ENCODE measurements at places on chromosomes 5 and 9.
A peak's percentile ranks its signal among the peaks of the same experiment; 100 is the strongest.

DNA sequence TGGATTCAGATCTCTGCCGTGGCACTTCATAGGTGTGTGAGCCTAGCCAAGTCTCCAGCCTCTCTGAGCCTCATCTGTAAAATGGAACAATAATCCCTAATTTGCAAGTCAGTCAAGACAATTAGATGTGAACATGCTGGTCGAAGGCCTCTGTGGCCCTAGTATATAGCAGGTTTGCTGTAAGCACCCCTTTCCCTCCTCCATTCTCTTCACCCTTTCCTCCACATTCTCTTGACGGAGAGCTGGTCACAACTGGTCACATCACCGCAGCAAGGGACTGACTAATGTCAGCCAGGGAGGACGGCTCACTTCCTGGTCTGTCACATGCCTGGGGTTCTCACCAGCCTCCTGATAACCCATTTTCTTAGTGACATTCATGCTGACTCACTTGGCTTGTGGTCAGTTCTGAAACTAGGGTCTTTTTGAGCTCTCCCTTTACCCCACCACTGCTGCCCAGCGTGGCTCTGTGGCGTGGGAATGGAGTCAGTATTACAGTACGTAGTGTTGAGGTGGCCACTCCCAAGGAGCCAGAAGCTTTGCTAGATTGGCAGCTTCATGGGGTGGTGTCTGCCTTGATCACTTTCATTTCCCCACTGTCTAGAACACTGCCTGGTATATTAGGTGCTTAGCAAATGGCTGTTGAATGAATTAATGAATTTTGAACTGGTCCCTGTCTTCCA is 47.8 kb downstream of the ERGIC1 start:
- no peak for DNase-seq

DNA sequence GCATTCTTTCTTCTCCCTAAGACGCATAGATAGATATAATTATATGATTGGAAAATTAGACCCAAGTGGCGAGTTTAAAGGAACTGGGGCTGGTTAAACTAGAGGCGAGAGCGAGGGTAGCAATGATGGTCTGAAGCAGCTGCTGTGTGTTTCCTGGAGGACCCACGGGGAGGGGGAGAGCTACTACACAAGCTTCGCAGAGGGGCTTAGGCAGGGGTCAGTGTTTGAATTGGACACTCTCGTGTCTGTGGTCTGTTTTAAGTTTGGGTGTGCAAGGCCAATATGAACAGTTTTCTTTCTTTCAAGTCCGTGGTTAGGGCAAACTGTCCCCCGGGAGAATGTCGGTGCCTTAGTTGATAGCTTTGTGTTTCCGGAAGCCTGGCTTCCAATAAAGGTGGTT is 43.1 kb downstream of the PDZD2 start:
- no peak for DNase-seq

DNA sequence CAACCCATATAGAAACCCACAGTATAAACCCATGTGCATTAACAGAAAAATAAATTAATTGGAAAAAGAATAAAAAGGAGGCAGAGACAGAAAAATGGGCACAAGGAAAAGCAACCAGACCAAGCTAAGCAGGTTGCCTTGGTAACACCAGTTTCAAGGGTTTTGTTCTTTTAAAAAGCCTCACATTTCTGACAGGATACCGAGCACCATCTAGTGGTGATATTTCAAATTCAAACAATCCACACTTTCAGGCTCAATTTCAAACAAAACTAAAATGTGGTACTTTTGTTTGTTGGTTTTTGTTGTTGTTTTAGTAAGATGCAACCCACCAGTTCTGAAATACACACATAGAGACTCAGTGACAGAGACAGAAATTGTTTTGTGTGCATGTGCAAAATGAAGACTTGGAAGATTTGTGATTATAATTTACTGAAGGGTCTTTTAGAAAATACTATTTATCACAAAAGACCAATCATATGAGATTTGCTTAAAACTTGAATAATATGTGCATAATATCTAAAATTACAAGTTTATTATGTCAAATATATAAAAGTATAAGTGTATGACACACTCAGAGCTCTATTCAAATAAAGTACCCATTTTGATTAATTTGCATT is 318.2 kb downstream of the SLCO4C1 start:
- DNase-seq: no peak

DNA sequence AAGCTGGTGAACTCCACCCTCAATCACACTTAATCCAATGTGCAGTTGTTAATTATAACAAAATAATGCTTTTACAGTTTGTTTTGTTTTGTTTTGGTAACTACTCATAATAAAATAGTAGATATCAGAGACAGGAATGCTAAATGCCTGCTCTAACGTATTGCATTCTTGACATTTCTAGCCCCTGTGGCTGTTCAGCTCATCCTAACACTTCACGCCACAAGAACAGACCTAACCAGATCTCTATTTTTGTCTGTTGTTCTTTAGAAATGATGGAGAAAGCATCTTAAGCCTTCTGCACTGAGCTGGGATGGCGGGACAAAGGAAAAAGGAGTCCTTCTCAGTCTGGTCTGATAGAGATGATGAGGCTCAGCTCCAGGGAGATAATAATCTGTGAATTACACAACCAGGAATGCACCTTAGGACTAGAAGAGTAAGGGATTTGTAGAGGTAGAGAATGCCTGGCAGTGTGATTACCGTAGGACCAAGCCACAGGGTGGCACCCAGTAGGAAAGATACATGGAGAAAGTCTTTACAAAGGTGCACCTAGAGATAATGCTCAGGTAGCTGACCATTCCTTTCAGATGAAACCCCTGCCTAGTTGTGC is 628.8 kb downstream of the PDE4D start:
- DNase-seq: no peak

DNA sequence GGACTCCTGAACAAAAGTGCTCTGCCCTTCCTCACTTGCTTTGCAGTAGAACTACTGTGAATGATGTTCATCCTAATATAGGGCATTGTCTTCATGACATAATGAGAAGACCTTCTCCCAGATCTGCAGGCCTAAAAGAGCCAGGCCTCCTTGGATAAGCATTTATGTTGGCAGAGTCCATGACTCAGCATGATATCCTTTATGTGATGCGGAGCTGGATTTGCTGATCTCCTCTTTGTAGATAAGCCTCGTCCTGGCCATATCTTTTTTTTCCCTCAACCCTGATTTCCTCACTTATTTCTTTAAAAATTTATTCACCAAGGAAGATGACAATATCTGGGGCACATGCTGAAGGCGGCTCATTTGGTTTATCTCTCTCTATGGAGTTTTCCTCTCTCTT is 62.4 kb upstream of the TAS2R1 start:
- DNase-seq: no peak

DNA sequence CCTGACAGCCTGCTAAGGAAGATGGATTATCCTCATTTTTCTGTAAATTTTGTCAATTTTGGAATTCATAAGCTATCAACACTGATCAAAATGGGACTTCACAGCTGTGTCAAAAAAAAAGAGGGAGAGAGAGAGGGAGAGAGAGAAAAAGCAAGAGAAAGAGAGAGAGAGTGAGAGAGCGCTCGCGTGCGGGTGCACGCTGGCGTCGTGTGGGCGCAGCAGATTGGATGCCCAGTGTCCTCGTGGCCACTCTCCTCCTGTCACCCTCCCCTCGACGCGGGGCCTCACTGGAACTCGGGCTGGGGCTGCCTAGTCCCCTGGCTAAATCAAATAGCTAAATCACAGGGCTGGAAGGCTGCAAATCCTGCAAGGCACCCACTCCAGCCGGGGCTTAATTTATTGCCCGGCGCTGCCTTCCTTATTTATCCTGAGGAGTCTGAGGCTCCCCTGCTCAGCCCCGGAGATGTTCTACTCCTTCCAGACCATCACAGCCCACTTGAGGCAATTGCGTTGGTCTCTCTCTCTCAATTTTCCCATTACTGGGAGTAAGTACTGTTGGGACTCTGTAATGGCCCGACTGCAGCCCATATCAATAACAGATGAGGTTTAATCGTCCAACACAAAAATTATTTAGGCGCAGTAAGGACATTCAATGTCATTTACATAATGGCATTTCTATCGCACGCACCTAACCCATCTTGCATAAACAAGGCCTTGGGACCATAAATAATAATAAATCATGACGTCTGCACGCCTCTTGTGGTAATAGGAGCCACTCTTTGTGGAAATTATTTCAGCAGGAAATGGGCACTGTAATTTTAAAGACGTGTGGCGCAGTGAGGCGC is 94.2 kb downstream of the PAX5 start:
- DNase-seq: no peak

DNA sequence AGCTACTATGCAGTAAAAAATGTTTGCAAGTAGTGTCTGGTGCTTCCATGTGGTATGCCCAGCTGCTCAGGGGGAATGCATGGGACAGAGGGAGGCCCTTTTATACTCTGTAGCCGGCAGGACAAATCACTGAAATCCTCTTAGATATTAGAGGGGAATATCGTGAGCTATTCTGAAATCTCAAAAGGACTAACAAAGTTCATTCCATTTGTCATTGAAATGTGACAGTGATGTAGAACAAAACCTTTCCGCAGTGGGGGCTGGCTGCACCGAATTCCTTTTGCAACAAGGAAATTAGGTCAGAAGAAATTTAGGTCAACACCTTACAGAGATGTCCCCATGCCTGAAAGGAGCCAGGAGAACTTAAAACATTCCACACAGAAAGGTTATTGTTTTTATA is 72.4 kb upstream of the MEF2C start:
- DNase-seq: no peak

- DNase-seq: no peak
Observed at GRCh38 chr9:132049900-132050299, 29.8 kb downstream of the MED27 start.

DNA sequence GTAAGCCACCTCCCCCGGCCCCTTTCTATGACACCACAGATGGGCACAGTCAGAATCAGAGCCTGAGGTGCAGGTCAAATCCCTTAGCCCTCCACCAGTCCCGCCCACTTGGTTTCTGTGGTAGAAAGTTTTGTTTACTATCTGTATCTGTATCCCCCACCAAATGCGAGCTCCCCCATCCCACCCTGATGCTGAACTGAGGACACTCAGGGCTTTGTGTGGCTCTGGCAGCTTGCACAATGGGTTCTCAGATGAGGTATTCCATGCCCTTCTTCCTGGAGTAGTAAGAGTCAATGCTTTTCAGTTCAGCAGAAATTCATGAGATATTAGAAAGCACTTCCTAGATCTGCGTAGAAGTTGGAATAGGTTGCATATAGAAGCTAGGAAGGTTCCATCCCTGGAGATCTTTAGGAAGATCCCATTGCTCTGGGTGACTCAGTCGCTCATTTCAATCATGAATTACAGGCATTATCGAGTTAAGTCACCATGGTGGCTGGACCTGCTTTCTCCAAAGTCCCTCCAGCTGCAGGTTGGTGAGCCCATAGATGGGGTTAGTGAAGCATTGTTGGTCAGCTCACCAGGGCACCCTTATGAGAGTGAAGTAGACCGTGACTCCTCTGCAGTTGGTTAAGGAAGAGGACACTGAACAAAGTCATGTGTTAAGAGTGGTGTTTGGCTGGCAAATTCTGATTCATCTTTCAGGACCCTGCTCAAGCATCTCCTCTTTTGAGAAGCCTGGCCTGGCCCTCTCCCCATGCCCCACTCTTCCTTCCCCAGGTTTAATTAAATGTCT is 10.6 kb upstream of the KCNIP1 start:
- no peak for DNase-seq

- DNase-seq: no peak
Observed at GRCh38 chr9:81661339-81661738, 28.0 kb downstream of the TLE1 start.

- no peak for DNase-seq
Observed at GRCh38 chr5:106476630-106477029, 1194.1 kb downstream of the EFNA5 start.

- DNase-seq: no peak
Observed at GRCh38 chr5:123294544-123294943, 128.7 kb downstream of the CEP120 start.

- DNase-seq: no peak
Observed at GRCh38 chr9:23850242-23850689, 24.2 kb upstream of the ELAVL2 start.

DNA sequence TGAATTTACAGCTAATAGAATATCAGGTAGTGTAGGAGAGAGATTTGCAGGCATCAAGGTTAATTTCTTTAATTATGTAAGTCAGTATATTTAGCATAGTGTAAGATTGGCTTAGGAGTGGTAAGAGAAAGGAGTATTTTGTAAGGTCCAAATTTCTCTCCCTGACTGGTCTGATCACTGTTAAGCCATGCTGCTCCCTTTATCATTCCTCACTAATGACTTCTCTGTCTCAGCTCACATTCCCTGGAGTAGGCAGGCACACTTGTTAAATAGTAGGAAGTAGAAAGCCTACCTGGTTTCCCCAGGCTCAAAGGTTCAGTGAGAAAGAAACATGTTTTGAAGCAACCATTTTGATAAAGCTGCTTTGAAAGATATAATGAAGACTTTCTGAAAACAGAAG is 90.7 kb downstream of the SMIM15 start:
- no peak for DNase-seq

- DNase-seq: no peak
Observed at GRCh38 chr5:97735209-97735608, 552.2 kb upstream of the RIOK2 start.

GRCh38 chr9:656926-657568 is 184.4 kb upstream of the DMRT1 start:
- DNase-seq: no peak

DNA sequence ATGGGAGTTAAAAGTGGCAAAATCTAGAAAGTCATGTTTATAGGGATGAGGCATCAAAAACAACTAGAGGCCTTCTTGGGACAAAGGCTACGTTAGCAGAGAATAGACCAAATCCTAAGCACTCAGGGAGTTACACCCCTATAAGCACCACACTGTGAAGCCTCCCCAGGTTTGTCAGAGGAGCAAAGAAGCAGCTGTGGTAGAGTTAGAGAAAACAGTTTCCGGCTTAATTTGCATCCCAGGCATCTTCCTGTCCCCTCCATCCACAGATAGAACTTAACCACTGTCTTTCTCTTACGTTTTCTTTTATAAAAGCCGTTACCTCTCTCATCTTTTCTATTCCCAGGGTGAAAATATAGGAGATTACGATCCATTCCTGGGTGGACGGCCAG is 188.6 kb upstream of the KLF9 start:
- DNase-seq: no peak

GRCh38 chr9:4077499-4078102 is 222.3 kb downstream of the GLIS3 start:
- DNase-seq: peak; percentile 71

DNA sequence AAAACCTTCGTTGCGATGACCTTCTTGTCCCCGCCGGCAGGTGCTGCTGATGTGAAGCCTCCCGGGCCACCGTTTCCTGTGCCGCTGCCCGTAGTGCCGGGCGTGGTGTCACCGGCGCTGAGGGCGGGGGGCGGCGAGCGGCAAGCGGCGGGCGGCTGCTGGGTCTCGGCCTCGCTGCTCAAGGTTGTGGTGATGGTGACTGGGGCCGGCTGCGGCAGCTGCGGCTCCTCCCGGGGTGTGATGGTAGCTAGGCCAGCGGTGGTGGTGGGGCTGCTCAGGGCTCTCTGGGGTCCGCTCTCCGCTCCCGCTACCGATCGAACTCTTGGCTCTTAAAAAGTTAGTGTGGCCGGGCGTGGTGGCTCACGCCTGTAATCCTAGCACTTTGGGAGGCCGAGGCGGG is 36.0 kb upstream of the PTPN3 start:
- DNase-seq: no peak

DNA sequence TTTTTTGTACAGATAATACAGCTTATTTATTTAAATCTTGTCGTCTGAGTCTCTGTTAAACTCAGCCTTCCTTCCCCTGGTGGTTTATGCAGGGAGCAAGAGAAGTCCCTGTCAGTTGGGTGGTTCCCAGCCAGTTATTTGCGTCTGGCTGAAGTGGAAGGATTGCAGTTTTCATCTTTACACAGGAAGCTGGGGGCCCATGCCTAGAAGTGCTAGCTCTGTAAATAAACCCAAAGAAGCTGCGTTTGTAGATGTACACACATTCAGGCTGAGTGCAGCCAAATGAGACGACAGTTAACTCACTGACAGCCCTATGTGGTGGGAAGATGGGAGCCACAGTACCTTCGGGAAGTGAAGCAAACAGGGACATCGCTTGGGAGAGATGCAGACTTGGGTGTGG is 122.1 kb downstream of the SAXO1 start:
- DNase-seq: no peak
